HT-29 (cell line): ENCODE measurements at places on chromosomes 5 and 9.
A peak's percentile ranks its signal among the peaks of the same experiment; 100 is the strongest.

DNA sequence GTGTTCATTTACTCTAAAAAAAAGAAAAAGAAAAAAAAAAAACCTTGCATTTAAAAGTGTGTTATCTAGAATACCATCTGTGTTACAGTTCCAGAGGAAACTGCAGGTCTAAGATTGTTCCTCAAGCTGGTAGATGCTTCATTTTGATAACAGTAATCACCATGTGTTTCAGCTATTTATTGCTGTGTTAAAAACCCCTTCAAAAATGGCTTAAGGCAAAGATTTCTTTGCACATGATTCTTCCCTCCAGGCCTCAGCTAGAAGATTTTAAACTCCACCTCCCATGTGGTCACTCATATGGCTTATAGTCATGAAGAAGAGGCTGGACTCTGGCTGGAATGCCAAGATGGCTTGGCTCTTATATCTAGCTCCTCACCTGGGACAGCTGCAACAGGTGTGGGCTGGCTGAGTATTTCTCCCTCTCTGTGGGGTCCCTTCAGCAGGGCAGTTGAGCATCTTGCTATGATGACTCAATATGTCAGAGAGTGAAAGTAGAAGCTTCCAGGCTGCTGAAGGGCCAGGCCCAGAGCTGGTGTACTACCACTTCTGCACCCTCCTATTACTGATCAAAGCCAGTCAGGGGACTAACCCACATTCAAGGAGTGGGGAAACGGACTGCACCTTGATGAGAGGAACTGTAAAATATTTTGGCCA, 920.4 kb upstream of the DMAC1 start:
- DNase-seq: no peak

DNA sequence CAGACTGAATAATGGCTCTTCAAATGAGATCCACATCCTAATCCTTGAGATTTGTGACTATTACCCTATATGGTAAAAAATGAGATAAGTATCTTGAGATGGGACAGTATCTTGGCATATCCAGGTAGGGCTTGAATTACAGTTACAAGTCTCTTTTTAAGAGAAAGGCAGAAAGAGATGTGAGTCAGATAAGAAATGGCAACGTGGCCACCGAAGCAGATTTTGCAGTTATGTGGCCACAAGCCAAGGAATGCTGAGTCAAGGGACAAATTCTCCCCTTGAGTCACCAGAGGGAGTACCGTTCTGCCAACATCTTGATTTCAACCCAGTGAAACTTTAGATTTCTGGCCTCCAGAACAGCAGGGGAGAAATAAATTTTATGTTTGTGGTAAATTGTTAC, 1983.0 kb upstream of the C9orf72 start:
- peak; percentile 1 for DNase-seq

- DNase-seq: no peak
Measured at GRCh38 chr9:132141344-132141947, 20.4 kb upstream of the NTNG2 start.

DNA sequence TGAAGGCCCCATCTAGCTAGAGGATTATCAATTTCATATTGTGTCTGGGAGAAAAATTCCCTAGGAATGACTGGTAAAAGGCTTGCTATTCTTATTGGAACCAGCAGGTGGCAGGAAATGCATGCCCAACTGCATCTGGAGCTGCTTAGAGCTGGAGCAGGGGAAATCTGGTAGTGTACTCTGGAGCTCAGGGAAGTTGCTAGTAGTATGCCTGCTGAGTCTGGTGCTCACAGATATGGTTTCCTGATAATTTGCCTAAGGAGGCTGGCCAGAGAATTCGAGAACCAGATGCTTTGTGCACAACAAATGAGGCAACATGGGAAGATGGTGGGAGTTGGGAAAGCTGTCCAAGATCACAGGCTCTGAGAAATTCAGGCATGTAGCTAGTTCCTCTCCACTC, 53.7 kb downstream of the G3BP1 start:
- peak; percentile 79 for DNase-seq

GRCh38 chr9:22382331-22382730, 64.3 kb upstream of the DMRTA1 start:
- DNase-seq: no peak

- no peak for DNase-seq
Measured at GRCh38 chr9:118975736-118976135, 393.5 kb downstream of the BRINP1 start.

- no peak for DNase-seq
Measured at GRCh38 chr9:70324963-70325362, 66.2 kb downstream of the SMC5 start.

DNA sequence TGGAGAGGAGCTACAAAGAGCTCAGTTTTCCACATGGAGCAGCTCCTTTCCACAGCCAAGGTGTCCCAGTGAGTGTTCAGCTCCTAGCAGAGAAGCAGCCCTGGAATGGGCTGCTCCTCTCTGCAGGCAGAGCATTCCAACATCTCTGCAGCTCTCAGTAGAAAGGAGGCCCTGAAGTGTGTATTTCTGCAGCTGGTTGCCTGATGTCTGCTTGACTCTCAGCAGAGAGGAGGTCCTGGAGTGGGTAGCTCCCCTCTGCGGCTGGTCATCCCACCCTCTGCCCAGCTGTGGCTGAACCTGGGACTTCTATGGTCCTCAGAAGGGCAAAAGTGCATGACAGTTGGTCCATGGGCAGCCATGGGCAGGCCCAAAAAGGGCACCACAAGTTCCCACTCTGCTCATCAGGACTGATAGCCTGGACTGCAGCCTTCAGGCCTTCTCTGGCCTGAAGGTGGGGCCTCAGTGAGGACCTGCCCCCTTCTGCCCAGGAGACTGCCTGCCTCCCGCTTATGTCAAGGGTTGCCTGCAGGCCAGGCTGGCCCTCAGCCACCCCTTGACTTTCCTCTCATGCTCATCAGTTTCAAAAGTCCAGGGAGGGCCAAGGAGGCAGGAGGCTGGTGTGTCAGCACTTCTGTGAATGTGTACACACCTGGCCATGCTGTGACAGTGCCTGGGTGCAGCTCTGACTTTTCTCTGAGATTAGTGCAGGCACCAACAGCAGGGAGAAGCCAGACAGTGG, 605.9 kb upstream of the FAM174A start:
- DNase-seq: no peak

DNA sequence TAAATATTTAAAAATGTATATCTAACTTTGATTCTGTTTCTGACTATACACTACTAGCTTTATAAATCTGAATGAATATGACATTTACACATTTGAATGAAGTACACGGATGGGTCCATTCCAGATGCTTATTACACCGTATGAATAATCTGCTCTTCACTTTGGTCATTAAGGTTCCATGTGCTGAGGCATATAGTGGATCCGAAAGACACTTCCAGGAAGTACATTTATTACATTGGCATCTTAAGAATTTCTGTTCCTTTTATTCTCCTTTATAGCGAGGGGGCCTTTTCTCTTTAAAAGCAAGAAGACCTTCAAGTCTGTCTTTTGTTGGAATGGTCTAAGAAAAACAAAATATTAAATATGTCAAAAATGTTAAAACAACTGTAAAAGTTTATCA, 147.6 kb downstream of the AUH start:
- DNase-seq: no peak

GRCh38 chr5:174413567-174414314, 310.6 kb upstream of the MSX2 start:
- no peak for DNase-seq

GRCh38 chr9:86186696-86187095, 72.8 kb downstream of the C9orf153 start:
- no peak for DNase-seq

DNA sequence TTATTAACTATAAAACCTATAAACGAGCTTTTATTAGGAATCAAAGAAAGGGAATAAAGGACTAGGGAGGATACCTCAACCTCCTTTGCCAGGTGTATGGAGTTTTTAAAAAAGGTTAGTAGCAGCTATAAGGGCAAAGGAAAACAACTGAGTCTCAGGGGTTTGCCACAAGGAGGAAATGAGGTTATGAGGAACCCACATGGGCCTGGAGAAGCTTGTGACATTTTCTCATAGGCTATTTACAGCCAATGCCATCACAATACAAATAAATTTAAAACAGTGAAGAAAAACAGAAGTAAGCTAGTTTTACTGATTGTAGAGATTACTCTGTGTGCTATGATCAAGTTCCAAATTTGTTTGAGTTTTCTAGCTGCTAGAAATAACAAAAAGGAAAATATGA, 92.6 kb downstream of the CDKN2A start:
- DNase-seq: no peak

GRCh38 chr5:113188436-113188835, 211.8 kb downstream of the DCP2 start:
- DNase-seq: no peak

- no peak for DNase-seq
Measured at GRCh38 chr5:128228008-128228407, 144.4 kb downstream of the SLC12A2 start.

GRCh38 chr5:116848954-116849581, 274.4 kb upstream of the SEMA6A start:
- no peak for DNase-seq

DNA sequence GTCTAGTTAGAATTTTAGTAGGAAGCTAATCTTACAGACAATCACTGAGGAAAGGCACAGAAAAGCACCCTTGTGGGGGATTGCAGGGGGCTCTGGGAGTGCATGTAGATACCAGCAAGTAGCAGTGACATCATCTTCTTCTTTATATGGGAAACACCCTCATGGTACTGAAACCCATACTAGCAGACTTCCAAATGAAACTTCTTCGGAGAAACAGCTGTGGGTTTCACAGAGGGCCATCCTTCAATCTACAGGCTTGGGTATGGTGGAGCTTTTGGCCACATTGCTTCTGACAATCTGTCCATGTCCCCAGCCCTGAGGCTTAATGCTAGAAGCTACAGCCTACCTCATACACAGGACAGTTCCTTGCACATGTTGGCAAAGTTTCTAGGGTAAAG, 165.2 kb upstream of the NFIB start:
- no peak for DNase-seq

DNA sequence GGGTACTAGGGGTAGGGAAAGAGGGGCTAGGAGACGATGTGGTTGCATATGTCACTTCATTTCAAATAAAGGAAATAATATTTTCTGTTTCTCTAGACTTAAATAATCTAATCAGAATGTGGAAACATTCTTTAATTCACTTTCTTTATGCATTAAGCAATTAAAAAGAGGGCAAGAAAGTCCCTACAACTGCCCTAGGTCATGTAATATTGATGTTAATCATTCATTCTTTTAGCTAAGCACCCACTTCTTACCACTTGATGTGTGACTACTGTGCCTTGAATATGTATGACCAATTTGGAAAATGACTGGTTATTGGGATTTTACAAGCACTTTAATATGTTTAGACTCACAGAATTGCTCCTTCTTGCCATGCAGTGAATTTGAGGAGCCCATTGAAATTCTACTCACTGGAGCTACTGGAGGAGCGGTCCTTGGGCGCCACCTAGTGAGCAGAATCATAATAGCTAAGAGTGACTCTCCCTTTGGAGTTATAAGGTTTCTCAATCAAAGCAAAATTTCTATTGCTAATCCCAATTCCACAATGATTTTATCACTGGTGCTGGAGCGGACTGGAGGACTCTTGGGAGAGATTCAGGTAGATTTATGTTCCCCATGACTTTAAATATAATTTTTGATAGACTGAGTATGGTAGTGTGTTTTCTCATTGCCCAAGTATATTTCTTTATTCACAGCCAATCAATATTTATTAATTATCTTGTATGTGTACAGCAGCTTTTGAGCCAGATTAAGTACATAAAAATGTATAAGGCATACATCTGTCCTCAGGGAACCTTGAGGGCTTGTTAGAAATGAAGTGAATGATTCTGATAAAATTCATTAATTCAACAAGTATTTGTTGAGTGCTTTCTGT, 225.1 kb downstream of the ADGRV1 start:
- DNase-seq: peak; percentile 86

GRCh38 chr5:139574641-139575312, 13.6 kb downstream of the UBE2D2 start:
- peak; percentile 30 for DNase-seq

GRCh38 chr5:1666812-1667588, 132.6 kb downstream of the MRPL36 start:
- no peak for DNase-seq

- no peak for DNase-seq
Measured at GRCh38 chr5:68698025-68698940, 395.5 kb upstream of the SLC30A5 start.

- no peak for DNase-seq
Measured at GRCh38 chr5:107607671-107608345, 62.9 kb downstream of the EFNA5 start.

- DNase-seq: no peak
Measured at GRCh38 chr5:151214614-151215545, 9.0 kb downstream of the CCDC69 start.

- DNase-seq: no peak
Measured at GRCh38 chr5:107916731-107917725, 246.3 kb upstream of the EFNA5 start.

DNA sequence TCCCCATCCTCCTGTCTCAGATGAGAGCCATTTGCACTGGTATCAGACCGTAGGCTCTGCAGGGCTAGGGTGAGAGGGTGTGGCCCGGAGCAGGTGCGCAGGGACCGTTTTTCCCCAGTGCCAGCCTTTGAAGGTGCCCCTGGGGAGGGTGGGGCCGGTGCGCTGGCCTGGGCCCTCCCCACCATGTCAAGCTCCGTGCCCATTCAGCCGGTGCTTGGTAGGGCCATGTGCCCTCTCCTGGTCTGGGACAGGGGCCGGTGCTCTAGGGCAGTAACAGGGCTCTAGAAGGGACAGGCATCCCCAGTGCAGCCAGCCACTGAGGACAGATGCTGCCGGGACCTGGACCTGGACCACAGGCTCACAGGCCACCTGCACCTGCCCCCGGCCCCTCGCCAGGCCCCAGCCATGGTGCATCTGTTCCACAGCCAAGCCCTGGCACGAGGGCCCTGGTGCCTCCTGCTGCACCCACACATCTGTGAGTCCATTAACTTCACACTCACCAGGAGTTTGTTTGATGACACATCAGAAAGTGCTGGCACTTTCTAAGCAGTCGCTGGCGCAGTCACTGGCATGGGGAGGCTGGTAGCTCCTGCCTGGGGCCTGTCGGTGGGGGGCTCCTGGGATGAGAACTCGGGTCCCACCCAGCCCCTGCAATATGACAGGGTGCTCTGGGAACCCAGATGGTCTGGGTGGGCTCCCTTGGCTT, 5.0 kb upstream of the QRFP start:
- no peak for DNase-seq

GRCh38 chr5:150622157-150622556, 18.3 kb upstream of the SYNPO start:
- DNase-seq: no peak

- no peak for DNase-seq
Measured at GRCh38 chr5:177319913-177320588, 8.4 kb upstream of the MXD3 start.
